Ureter (tissue), 1 donor: ENCODE measurements at places on chromosomes 6 and 20. TPM values are rescaled to one million over a fixed set of nuclear protein-coding genes. Genes with fewer than 3 reads are reported as not detected.

HEY2 gene
- 2.0 TPM for total RNA-seq

TUBE1 gene
- total RNA-seq, result 40.5 TPM

DNA sequence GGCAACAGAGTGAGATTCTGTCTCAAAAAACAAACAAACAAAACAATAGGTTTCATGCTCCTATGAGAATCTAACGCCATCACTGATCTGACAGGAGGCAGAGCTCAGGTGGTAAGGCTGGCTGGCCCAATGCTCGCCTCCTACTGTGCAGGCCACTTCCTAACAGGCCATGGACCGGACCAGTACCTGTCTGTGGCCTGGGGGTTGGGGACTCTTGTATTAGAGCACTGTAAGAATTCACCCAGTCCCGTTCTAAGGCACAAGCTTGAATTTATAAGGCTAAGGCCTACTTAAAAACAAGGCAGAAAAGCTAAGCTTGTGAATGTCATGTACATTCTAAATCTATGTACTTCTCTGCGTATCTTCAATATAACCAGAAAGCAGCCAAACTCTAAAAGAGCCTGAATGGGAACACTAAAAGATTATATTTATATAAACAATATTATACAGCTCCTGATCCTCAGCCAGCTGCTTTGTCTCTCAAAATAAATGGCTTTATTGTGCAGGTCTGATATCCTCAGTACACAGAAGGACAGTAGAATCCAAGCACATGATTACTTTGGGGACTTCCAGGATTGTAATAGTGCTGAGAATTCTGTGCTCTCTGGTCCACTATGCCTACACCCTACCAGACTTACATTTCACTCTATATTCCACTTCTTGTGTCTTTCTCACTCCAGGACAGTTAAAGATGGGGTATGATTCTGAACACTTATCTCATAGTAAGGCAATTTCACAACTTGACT, 64.5 kb upstream of the DST start:
- no peak for DNase-seq

GRCh38 chr6:162857326-162857725, 129.6 kb downstream of the PACRG start:
- no peak for DNase-seq

DNA sequence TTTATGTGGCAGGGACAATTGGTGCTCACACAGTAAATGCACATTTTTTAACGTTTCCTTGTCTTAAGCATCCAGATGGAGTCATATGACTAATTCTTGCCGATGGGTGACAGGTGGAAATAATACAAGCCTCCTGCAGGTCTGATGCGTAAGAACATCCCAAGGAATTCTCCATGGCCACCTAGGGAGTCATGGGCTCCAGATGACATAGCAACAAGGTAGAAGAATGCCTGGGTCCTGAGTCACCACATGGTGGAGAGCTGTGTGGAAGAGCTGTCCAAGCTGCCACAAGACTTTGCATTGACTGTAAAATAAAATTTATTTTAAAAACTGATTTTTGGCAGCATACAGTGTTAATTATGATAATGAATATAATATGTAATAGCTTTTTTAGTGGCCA, 77.0 kb upstream of the MAP3K7 start:
- DNase-seq, result no peak

DNA sequence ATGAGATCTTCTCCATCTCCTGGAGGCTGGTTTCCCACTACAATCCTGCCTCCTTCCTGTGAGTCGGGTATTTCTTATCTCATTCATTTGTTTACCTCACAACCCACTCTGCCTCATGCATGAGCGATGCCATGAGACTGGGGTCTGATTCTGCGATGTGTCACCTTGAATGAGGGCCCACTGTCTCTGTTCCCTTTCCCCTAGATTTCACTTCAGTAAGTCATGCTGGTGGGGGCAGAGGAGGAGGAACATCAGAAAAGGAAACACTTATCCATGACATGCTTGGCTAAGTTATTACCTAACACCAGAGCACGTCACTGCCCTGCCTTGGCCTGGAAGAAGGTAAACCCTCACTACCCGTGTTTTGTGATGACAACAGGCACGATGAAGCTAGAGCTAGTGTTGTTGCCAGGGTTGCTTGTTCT, 337.4 kb upstream of the PRDM1 start:
- no peak for DNase-seq

DNA sequence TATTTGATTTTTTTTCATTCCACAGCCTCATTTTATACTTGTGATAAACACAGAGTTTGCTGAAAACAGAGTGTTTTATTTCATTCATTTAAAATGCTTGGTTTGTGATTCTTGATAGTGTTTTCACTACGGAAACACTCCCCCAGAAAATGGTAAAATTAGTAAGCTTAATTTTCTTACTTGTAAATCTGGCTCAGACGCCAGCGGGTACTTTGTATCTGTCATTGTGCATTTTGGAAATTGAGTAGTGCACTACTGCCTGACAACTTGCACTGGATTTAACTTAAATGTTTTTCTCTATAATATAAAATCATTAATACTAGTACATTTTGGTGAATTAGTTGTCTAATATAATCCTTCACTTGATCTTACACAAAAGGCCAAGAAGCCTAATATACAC, 37.0 kb upstream of the HINT3 start:
- no peak for DNase-seq
